ENCODE measurements at places on chromosomes 3 and 15. TPM values are rescaled to one million over a fixed set of nuclear protein-coding genes. Genes with fewer than 3 reads are reported as not detected.

Gene STRIT1
- not detected for total RNA-seq

Gene CEMIP
- total RNA-seq: not detected

Gene FMN1
- total RNA-seq: 0.57 TPM

Gene ATP13A5
- total RNA-seq: not detected

Gene TWF2
- total RNA-seq: 63.5 TPM

Gene LRRC2
- 0.10 TPM for total RNA-seq

Gene MTMR10
- 38.6 TPM for total RNA-seq

Gene GNAT1
- not detected for total RNA-seq

Gene GASK1A
- not detected for total RNA-seq

Gene ARGFX
- not detected for total RNA-seq

Gene ITGA11
- total RNA-seq: 2.0 TPM

Gene DGKG
- total RNA-seq: not detected

Gene TIMP4
- not detected for total RNA-seq

Gene VGLL3
- not detected for total RNA-seq

Gene ZBTB20
- total RNA-seq: 14.9 TPM

Gene PDZRN3
- not detected for total RNA-seq

Gene RPS27L
- 122 TPM for total RNA-seq

Gene ACAN
- total RNA-seq: not detected

Gene CGNL1
- not detected for total RNA-seq

All from naive thymus-derived CD4-positive, alpha-beta T cell (primary cell).